NCI-H1436 treated with DMSO at 0.1 percent for 48 hours (cell line): ENCODE measurements at places on chromosomes 7 and 10.

- no peak for DNase-seq
These were observed 170.5 kb downstream of the SRPK2 start for GRCh38 chr7:105218215-105218614.

- no peak for DNase-seq
These were observed 192.3 kb upstream of the PRSS58 start for GRCh38 chr7:142450206-142450605.

DNA sequence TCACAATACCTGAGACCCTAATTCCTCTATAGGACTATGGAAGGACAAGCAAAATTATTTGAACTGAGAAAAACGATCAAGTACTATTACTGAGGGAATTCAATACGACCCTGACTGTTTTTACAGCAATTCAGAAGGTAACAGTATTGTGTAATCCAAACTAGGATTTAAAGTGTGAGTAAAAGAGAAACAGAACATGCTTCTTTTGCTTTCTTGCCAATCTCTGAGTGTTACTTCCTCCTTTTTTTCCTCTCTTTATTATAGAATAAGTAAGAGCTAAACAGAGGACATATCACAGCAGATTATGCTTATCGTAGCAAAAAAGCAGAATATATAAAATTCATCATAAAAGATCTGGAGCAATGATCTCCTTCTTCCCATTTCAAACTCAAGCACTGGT lies 292.1 kb downstream of the THSD7A start:
- no peak for DNase-seq

DNA sequence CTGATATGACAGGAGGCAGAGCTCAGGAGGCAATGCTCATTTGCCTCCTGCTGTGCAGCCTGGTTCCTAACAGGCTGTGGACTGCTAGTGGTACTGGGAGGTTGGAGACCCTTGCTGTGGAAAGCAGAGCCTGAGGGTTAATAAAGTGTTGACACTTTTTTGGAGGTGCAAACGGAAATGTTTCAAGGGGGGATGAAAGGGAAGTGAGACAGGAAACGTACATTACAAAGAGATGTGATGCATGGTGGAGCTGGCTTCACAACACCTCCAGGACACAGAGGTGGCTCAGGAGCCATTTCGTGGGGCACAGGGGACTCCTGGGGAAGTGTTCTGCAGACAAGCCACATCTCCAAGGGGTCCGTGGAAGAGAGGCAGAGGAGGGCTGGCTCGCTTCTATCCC lies 137.6 kb upstream of the SVIL start:
- no peak for DNase-seq

GRCh38 chr7:37988721-37989650 lies 68.5 kb downstream of the EPDR1 start:
- DNase-seq, result no peak

GRCh38 chr10:76509446-76509845 lies 1078.0 kb downstream of the LRMDA start:
- no peak for DNase-seq

- peak; percentile 66 for DNase-seq
These were observed 105.6 kb upstream of the COL1A2 start for GRCh38 chr7:94289071-94289470.

DNA sequence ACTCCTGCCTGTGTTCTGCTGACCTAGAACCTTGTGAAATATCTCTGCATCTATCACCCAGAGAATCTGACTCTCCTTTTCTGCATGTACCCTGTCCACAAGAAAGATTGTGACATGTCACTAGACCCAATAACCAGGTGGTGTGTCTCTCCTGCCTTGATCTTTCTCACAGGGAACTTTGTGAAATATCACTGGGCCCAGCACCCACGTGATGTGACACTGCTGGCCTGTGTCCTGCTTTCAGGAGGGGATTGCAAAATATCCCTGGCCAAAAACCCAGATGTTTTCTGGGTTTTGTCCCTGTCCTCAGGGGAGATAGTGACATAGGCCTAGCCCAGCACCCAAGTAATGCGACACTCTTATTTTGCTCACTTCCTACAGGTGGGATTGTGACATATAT lies 10.1 kb upstream of the ZNF107 start:
- no peak for DNase-seq

DNA sequence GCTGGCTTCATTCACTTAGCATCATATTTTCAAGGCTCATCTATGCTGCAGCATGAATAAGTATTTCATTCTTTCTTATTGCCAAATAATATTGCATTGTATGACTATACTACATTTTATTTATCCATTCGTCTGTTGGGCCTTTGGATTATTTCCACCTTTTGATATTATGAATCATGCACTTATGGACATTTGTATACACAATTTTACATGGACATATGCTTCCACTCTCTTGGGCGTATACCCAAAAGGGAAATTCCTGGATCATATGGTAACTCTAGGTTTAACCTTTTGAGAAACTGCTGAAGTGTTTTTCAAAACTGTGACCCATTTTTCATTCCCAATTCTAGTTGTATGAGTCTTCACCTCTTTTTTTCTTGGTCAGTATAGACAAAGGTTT lies 80.3 kb upstream of the GNAI1 start:
- no peak for DNase-seq

- no peak for DNase-seq
These were observed 120.1 kb downstream of the JAZF1 start for GRCh38 chr7:28060371-28060950.

GRCh38 chr7:25615593-25615992 lies 387.3 kb upstream of the NPVF start:
- no peak for DNase-seq

GRCh38 chr7:31134246-31135188 lies 82.4 kb downstream of the ADCYAP1R1 start:
- no peak for DNase-seq

- no peak for DNase-seq
These were observed 4.9 kb downstream of the CYP2W1 start for GRCh38 chr7:987909-988308.

DNA sequence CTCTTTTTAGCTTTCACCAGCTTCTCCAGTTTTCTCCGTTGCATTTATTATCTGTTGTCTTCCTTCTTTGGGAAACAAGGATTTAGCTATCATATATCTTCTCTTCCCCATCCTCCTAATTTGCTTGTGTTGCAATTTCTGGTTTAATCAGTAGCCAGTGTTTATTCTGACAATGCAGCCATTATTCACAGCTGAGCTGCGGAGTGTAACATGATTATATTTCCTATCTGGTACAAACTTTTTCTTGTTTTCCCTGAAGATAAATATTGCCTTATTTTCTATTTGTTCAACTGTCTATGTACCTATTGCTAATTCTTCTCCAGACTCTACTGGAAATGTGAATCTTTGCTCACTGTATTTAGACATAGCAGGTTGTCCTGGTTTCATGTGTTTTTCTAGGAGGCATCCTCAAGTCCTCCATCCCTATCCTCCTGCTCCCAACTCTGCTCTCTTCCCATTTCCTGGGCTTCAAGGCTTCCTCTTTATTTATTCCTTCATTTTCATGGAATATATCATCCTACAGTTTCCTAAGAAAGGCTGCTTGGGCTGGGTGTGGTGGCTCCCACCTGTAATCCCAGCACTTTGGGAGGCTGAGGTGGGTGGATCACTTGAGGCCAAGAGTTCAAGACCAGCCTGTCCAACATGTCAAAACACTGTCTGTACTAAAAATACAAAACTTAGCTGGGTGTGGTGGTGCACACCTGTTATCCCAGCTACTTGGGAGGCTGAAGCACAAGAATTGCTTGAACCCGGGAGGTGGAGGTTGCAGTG lies 72.4 kb upstream of the KDM7A start:
- no peak for DNase-seq

- DNase-seq, result no peak
These were observed 389.2 kb upstream of the KLF6 start for GRCh38 chr10:4174197-4174596.

DNA sequence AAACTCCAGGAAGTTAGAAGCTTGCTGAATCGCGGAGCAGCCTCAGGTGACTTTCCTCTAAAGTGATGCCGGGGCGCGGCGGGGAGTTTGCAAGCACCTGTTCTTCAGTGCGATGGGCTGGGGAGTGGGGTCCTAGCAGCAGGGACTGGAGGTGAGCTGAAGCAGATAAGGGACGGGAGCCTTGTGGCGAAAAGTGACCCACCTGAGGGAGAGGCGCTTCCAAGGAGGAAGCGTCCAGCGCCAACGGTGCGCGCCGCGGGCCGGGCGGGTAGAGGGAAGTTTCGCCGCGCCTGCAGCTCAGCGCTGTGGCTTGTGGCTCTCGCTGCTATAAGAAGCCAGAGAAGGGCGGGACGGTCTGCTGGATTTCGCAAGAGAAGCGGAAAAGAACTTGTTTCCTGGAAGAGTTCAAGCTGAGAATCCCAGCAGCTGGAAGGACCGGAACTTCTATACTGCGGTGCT lies at the start of gene STEAP4:
Gene STEAP4 (minus strand): TSS at position 305 of the 459 bp plus-strand sequence. CDS start 22,625 bp downstream, outside the sequence.
- no peak for DNase-seq

DNA sequence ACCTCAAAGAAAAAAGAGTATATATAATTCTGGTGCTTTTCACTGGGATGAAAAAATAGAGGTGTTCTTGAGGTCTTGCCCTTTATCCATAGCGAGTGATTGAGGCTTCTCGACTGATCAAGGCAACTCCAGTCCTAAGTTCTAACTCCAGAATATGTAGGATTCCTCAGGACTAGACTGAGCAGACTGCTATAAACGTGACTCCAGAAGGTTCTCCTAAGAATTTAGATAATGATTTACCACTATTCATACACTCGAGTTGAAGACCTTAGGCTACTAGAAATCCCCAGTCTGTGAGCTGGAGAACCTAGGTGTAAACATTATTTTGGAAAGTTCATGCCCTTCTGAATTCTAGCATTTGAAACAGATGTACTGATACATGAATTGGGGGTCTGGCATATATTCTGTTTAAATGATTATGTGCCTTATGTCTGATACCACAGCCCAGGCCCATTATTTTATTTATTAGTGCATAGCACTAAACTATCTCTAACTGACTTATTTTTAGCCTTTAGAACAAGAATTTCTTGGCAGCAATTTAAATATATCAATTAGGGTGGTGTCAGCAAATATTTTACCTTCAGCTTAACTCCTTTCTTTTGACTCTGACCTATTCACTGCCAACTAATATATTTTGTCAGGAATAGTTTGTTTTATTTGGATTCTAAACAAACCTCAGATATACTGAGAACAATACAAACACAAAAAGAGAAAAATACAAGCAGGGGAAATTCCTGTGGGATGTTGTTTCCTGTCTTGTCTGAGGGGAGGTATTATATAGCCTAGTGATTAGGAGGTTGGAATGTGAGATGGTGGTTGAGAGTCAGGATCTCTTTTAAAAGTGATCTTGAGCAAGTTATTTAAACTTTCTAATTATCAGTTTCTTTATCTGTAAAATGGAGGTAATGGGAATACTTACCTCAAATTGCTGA lies 75.8 kb downstream of the PODXL start:
- DNase-seq, result no peak

GRCh38 chr7:100888291-100888987 lies 1.1 kb downstream of the UFSP1 start:
- no peak for DNase-seq

GRCh38 chr7:39741942-39742623 lies 118.7 kb downstream of the RALA start:
- DNase-seq, result no peak

DNA sequence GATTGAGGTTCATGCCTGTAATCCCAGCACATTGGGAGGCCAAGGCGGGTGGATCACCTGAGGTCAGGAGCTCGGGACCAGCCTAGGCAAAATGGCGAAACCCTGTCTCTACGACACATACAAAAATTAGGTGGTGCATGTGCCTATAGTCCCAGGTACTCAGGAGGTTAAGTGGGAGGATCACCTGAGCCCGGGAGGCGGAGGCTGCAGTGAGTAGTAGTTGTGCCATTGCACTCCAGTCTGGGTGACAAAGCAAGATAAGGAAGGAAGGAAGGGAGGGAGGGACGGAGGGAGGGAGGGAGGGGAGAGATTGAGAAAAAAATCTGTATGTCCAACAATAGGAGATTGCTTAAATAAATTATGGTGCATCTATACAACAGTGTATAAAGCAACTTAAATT lies 13.2 kb downstream of the TLL2 start:
- DNase-seq, result no peak

- DNase-seq, result no peak
These were observed 446.6 kb upstream of the SORCS1 start for GRCh38 chr10:107611115-107611514.

DNA sequence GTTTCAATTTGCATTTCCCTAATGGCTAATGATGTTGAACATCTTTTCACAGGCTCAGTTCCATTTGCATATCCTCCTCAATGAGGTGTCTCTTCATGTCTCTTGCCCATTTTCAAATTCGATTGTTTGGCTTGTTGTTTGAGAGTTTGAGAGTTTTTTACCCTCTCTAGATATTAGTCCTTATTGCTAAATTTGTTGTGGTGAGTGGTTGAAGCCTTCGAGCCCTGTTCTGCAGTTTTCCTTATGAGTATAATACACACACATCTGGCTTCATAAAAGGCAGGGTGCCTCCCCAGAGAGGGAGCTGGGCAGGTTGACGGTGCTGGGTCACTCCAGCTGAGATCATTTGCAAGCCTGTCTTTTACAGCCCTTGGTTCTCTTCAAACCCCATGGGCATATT lies 65.1 kb downstream of the RGS10 start:
- no peak for DNase-seq

DNA sequence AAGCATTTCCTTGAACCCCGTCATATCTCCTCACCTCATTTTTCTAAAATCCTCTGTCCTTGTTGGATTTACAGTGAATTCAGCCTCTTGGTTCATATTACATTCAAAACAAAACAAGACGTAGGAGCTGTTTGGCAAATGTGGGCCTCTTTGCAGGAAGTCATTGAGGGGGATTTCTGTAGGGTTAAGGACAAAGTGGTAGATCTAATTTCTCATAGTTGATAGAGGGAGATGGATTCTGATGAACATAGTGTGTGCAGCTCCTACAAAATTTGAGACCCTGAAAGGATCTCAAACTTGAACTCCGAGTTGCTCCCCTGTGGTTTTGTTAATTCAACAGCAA lies 682 bp downstream of the TBXAS1 start:
- DNase-seq, result no peak

DNA sequence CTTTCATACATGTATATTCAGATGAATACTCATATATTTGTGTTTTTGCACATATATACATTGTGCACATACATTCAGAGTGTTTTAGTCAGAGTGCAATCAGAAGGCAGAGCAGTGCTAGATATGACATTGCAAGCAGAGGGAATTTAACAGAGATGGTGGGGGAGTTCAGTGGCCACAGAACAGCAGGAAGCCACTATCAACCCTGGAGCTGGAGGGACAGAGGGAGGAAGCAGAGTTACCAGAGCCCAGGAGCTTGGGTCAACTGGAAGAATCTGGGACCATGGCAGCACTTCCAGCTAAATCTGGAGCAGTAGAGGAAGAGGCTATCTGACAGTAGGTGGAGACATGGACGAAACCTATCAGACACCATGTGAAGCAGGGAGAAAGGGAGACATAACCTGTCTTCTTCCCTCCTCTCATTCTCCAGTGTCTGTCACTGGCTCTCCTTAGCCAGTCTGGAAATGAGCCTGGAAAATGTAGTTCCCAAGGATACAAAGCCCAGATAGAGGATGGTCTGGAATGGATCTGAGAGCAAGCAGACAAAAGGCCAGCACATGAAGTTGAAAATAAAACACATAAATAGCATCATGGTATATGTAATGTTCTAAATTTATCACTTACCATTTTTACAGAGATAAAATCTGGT lies 33.6 kb upstream of the HERPUD2 start:
- no peak for DNase-seq

- no peak for DNase-seq
These were observed 581 bp downstream of the PTPRZ1 start for GRCh38 chr7:121873289-121874194.

- DNase-seq, result peak; percentile 46
These were observed 39.5 kb downstream of the DIP2C start for GRCh38 chr10:649798-650440.
